ENCODE measurements at places on chromosomes 1 and 21. TPM values are rescaled to one million over a fixed set of nuclear protein-coding genes. Genes with fewer than 3 reads are reported as not detected.

Gene SPATA17
- not detected for total RNA-seq

Gene RGSL1
- not detected for total RNA-seq

Gene NPHS2
- total RNA-seq = not detected

Gene SPRR3
- total RNA-seq = not detected

Gene TRNP1
- 0.32 TPM for total RNA-seq

Gene PITHD1
- 59.2 TPM for total RNA-seq

Gene OR2T29
- total RNA-seq = not detected

Gene S100A9
- total RNA-seq = 3.9 TPM

Gene NUDT4B
- total RNA-seq = not detected

Gene ARHGEF19
- total RNA-seq = 10.7 TPM

Gene FCAMR
- 0.15 TPM for total RNA-seq

Gene HSD3B1
- total RNA-seq = not detected

Gene OR2T2
- not detected for total RNA-seq

Gene APH1A
- total RNA-seq = 146 TPM

Gene C1orf94
- total RNA-seq = not detected

Gene SLC1A7
- total RNA-seq = not detected

Gene LCE6A
- total RNA-seq = not detected

Gene TMEM240
- total RNA-seq = 0.39 TPM

Gene KIRREL1
- not detected for total RNA-seq

Gene DNASE2B
- total RNA-seq = not detected

Gene OR2L3
- total RNA-seq = not detected

Gene ADORA3
- 0.37 TPM for total RNA-seq

Gene PTPRU
- 0.71 TPM for total RNA-seq

Gene REN
- total RNA-seq = not detected

Gene PLA2G2C
- 1.0 TPM for total RNA-seq

Gene S100A5
- 3.9 TPM for total RNA-seq

Gene LDLRAD1
- not detected for total RNA-seq

Gene PER3
- 2.5 TPM for total RNA-seq

Gene RHD
- total RNA-seq = not detected

Gene SAMSN1
- 140 TPM for total RNA-seq

Gene ACTL8
- not detected for total RNA-seq

Gene CYP4A11
- total RNA-seq = not detected
